NCI-H460 (cell line): ENCODE measurements at places on chromosomes 5 and 9.
A peak's percentile ranks its signal among the peaks of the same experiment; 100 is the strongest.

GRCh38 chr5:96226941-96227552 lies 206.0 kb downstream of the PCSK1 start:
- no peak for DNase-seq

DNA sequence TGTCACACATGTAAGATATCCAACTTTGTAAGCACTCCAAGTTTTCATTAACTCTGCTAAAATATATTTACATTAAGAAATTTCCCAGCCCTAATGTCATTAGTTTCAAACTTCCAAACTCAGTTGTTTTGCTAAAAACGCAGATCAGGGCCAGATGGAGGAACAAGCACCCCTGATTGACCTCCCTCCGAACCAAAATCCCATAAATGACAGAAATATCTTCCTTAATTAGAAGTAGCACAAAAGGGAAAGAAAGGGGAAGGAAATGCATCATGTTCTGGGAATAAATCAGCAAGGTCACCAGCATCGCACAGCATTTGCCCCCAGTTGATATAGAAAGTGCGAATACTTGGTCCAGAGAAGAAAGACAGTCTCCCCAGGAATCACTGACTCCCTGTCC lies 61.4 kb upstream of the RUFY1 start:
- DNase-seq: no peak

DNA sequence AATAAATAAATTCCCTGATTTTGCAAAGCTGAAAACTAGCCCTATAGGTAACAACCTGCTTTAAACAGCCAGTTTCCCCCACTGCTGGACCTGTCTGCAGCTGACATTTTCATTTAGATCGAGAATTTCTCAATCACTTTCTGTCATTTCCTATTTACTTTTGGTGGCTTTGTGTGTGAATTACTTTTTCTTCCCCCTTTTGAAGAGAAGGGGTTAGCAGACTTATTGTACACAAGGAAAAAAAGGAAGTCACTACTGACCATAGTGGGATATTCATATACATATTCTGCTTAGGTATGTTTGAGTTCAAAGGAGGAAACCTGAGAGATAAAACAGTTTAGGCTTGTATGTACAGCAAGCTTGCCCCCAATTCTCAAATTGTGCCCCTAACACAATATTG lies 27.0 kb upstream of the IFNB1 start:
- DNase-seq: no peak

GRCh38 chr5:83563631-83564030 lies 92.1 kb downstream of the VCAN start:
- DNase-seq: no peak

DNA sequence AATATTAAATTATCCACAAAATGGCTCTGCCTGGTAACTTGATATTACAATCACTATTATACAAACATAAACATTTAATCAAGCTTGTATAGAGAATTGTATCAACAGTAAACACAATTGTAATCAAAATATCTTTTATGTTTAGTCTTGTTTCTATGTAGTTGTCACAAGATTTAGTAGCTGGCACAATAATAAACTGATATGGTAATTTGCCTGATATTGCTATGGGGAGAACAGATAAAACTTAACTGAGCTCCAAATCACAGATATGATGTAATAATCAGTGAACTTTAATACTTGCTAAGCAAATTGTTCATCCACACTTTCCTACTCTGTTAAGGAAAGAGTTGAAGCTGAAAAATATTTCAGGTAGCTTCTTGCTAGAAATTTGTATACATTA lies 189.8 kb downstream of the MPDZ start:
- no peak for DNase-seq

DNA sequence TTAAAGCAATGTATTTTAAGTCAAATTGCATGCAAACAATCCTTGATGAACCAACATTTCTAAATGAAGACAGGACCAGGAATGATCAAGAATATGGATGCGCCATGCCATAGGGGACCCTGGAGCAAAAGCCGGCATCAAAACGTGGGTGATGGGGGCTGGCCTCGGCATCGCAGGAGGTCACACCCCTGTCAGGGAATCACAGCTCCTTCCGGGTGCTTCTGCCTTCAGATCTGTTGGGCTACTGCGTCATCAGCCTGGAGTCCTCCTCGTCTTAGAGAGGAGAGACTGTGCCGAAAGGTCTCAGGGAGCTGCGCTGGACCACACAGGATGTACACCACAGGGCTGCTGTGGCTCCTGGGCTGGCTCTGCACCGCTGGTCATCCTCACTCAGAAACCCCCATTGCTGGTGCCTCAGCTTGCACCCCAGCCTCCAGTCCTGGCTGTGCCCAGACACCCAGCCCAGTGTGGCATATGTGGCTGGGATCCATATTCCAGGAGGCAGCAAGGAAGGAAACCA lies 152.9 kb upstream of the PPP1R26 start:
- DNase-seq: no peak

GRCh38 chr5:74851684-74852353 lies 14.4 kb downstream of the FAM169A start:
- DNase-seq: peak; percentile 41

- DNase-seq: no peak
These were observed 189.7 kb downstream of the GNAQ start for GRCh38 chr9:77841739-77842386.

GRCh38 chr5:158701406-158702177 lies 398.1 kb downstream of the EBF1 start:
- peak; percentile 20 for DNase-seq

DNA sequence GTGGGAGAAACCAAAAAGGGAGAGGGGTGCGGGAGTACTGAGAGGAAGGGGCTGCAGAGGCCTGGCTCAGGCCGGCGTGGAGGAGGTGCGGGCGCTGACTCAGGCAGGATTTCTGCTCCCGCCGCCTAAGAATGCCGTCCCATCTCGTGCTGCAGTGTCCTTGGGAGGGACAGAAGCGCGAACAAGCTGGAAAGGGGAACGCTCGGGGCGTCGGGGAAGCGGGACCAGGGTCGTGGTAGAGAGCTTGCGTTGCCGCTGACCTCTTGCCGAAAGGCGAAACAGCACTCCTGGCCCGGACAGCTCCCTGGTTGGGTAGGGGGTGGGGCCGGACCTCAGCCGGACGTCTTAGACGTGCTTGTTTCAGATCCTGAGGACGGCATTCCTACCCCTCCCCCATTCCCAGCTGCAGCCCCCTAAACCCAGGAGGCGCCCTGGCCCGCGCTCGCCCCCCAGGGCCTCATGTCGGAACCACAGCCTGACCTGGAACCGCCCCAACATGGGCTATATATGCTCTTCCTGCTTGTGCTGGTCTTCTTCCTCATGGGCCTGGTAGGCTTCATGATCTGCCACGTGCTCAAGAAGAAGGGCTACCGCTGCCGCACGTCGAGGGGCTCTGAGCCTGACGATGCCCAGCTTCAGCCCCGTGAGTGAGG lies 1.1 kb downstream of the RELL2 start:
- no peak for DNase-seq

- DNase-seq: no peak
These were observed 3.1 kb downstream of the RNF44 start for GRCh38 chr5:176533894-176534611.
